ENCODE measurements at places on chromosomes 3 and 15. TPM values are rescaled to one million over a fixed set of nuclear protein-coding genes. Genes with fewer than 3 reads are reported as not detected.

The CTNNB1 gene
- polyA plus RNA-seq = 45.7 TPM

The RAB6B gene
- 0.36 TPM for polyA plus RNA-seq

The HDGFL3 gene
- 0.01 TPM for polyA plus RNA-seq

The BCL2A1 gene
- polyA plus RNA-seq = 75.8 TPM

The KNG1 gene
- not detected for polyA plus RNA-seq

The NOX5 gene
- polyA plus RNA-seq = not detected

The CYP11A1 gene
- polyA plus RNA-seq = not detected

The RNF7 gene
- polyA plus RNA-seq = 102 TPM

The ATP8B4 gene
- not detected for polyA plus RNA-seq

The CPA3 gene
- not detected for polyA plus RNA-seq

The IL12A gene
- polyA plus RNA-seq = 3.5 TPM

The B3GNT5 gene
- not detected for polyA plus RNA-seq

The ENTPD3 gene
- polyA plus RNA-seq = 0.21 TPM

The FAIM gene
- polyA plus RNA-seq = 14.3 TPM

The RBP2 gene
- polyA plus RNA-seq = not detected

The SLC38A3 gene
- not detected for polyA plus RNA-seq

The INKA1 gene
- polyA plus RNA-seq = 35.5 TPM

The DLEC1 gene
- 0.28 TPM for polyA plus RNA-seq

The CCDC71 gene
- polyA plus RNA-seq = 1.7 TPM

All from IgD-negative memory B cell (primary cell).